ENCODE measurements at places on chromosomes 12 and 14. TPM values are rescaled to one million over a fixed set of nuclear protein-coding genes. Genes with fewer than 3 reads are reported as not detected.
A peak's percentile ranks its signal among the peaks of the same experiment; 100 is the strongest.

GRCh38 chr12:131643631-131644452 is 67.0 kb upstream of the SFSWAP start:
- no peak overlapping the region for H3K4me3 ChIP-seq

- DNase-seq, result peak; percentile 35
- peaks cover 12% of the 10 kb centered on the region for H3K27me3 ChIP-seq
- H3K4me1 ChIP-seq, result no peaks in the 10 kb centered on the region
- H3K4me3 ChIP-seq, result no peak overlapping the region
- H3K27ac ChIP-seq, result no peak overlapping the region
These were observed 105.8 kb downstream of the PAH start for GRCh38 chr12:102811110-102811737.

The RNU4-1 gene
- total RNA-seq, result 685 TPM

DNA sequence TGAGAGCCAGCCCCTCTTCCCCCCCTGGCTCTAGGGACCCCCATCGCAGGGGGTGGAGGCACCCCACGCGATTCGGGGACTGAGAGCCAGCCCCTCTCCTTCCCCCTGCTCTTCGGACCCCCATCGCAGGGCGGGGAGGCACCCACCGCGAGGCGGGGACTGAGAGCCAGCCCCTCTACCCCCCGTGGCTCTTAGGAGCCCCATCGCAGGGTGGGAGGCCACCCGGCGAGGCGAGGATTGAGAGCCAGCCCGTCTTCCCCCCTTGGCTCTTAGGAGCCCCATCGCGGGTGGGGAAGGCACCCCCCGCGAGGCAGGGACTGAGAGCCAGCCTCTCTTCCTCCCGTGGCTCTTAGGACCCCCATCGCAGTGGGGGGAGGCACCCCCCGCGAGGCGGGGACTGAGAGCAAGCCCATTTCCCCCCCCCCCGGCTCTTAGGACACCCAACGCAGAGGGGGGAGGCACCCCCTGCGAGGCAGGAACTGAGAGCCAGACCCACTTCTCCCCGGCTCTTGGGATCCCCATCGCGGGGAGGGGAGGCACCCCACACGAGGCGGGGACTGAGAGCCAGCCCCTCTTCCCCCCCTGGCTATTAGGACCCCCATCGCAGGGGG is 45.6 kb downstream of the DDX11 start:
- H3K36me3 ChIP-seq, result no peaks in the 10 kb centered on the region
- peaks cover 15% of the 10 kb centered on the region for H3K4me1 ChIP-seq
- H3K27ac ChIP-seq, result no peak overlapping the region
- peak; percentile 24 for DNase-seq
- H3K27me3 ChIP-seq, result peaks cover 17% of the 10 kb centered on the region

Measured in activated naive CD4-positive, alpha-beta T cell treated with anti-CD3 and anti-CD28 coated beads for 36 hours (primary cell).